Cortex of kidney (tissue), 1 donor: ENCODE measurements at places on chromosomes 4 and X.

DNA sequence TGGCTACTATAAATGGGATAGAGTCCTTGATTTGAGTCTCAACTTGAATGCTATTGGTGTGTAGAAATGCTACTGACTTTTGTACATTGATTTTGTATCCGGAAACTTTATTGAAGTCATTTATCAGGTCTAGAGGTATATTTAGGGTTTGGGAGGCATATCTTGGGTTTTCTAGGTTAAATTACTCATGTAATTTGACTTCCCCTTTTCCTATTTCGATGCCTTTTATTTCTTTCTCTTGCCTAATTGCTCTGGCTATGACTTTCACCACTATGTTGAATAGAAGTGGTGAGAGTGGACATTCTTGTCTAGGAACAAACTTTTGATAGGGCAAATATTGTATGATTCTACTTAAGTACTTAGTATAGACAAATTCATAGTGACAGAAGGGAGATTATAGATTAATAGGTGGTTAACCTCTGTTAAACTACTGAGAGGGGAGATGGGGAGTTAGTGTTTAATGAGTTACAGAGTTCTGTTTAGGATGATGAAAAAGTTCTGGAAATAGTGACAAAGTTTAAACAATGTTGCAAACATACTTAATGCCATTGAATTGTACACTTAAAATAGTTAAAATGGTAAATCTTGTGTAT, 22.8 kb upstream of the HSPA4L start:
- no peak for DNase-seq

DNA sequence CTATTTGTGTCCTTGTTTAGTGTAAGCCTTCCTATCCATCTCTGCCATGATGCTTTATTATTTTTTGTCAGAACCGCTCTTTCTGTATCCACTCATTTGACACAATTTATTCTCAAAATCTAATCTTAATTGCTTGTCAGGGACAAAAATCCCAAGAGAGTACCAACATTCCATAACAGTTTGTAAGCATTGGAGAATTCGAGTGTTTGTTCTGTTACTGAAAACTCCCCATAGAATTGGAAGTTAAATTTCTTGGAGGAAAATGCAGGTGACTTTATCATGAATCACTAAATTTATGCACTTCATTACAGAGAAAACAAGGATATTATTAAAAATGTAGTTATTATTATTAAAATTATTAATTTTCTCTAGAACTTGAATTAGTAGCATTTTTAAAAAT, 1986.1 kb downstream of the ARAP2 start:
- DNase-seq: no peak

GRCh38 chrX:69412661-69413060, 91.5 kb upstream of the NALF2 start:
- no peak for DNase-seq

DNA sequence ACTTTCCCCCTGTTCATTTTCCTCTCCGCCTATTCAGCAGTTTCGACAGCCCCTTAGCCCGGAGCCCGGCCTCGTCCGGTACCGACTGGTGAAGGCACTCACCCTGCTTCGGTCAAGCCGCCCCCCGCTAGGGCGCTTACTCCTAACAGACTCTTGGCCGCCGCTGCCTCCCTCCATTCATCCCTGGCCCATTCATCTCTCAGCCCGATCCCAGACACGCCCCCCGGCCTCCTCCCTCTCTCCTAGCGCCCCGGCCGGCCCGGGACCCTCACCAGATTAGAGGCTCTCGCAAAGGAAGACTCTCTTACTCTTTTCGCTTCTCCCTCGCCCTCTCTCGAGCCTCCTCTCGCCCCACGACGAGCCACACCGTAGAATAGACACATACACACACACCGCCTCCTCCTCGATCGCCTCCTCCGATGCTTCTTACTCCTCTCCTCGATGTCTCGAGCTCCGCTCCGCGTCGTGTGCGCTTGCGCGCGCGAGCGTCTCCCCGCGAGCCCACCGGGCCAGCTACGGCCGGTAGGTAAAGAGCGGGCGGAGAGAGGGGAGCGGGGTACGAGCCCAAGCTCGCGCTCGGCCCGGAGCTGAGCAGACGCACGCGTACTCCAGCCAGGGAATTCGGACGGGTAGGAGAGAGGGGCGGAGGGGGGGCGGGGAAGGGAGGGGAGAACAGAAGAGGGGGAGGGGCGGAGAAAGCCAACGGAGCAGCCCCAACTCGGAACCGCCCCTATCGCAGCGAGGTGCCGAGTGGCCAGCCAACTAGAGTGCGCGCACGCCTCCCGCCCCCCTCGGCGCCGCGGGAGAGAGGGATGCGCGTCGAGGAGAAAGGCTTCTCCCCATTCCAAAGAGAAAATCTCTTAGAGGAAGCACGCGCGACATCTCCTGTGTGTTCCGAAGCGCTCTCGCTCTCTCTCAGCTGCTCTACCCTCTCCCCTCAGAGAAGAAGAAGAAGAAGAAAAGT, at the start of gene WNK3:
TSS of gene WNK3 (minus strand) at position 633 of the 964 bp plus-strand sequence.
- no peak for DNase-seq

DNA sequence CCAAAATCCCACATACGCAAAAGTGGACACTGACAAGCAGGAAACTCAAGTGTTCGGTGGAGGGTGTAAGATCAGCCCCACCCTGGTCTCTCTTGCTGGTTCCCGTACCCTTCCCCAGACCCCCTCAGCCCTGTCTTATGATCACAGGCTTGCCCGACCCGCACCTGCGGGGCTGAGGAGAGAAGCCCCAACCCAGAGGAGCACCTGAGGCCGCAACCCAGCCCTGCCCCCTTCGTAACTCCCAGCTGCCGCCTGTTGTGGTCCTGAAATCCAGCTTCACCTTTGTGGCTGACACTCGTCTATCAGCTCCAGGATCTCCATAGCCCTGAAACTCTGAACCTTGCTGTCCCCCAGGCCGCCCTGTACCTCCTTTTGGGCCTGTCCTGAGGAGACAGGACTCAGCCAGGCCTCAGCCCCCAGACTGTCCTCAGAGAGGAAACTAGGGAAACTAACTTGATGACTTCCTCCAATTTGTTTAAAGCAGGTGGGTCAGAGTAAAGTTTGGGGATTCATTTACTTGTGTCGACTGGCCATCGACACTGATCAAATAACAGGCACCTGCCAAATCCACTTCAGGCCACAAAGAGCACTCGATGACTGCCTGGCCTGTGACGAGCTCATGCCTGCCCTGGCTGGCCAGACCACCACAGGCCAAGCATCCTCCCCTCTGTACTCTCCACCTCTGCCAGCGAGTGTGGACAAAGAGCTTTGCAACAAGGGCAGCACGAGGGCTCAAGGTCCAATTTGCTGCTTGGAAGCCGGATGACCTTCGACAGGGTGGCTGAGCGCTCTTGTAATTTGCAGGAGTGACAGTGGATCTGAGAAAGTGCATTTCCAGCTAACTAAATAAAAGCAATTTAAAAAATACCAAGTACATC, 19.3 kb downstream of the DCTD start:
- DNase-seq: no peak

GRCh38 chrX:138923805-138924204, 212.3 kb upstream of the FGF13 start:
- no peak for DNase-seq

- no peak for DNase-seq
Observed at GRCh38 chrX:114344756-114345349, 239.0 kb upstream of the HTR2C start.

DNA sequence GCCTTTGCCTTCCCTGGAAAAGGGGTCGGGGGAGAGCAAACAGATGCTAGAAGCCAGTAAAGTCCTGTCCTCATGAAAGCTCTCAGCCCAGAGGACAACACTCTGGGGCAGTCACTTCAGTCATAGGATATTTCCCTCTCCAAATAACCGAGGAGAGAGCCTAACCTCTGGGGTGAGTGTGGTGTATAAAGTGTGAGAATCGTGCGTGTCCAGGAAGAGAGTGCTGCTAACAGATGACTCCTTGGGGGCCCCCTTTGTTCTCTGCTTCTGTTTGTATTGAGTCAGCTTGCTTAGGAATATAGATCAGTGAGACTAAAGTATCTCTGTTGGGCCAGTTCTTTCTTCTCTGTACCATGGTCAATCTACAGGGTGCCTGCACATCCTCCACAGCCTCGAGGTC, 247.2 kb downstream of the PALLD start:
- DNase-seq: no peak

DNA sequence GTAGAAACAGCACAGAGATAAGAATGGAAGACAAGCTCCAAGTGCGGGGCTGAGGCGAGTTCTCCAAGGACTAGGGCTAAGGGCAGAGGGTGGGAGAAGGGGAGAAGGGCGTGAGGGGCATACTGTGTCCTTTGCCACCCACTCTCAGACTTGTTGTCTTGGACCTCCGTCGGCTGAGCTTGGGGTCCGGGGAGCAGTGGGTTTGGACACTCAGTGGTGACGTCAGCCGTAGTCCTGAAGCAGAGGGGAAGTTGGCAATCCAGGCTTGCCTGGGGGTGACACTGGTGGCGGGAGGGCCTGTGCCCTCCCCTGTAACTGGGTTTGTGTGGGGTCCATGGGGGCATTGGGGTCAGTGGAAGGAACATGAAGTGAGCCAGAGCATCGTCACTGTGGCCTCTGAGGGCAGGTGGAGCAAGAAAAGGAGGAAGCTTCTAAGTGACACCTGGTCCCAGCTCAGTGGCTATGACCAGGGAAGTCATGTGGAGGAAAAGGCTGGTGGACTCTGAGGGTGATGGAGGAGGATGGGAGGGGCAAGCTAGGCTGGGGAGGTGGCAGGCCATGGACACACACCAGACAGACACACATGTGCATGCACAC, 17.6 kb downstream of the CD99 start:
- DNase-seq: no peak

GRCh38 chrX:153706799-153707198, 17.4 kb downstream of the BCAP31 start:
- DNase-seq: no peak

DNA sequence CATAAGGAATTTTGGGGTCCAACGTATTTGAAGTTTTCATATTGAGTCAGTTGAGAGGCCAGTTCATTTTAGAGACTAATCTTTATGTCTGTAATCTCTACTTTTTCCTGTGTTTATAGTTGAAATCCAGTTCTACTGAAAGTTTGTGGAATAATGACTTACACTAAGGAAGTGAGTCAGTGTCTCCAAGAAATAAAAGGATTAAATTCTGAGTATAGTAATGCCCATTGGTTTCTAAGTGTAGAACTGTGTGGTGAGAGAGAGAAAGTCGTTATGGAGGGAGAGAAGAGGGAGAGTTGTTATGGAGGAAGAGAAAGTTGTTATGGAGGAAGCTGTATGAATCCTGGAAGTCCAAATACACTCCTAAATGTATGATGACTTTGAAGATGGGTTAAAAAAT, 264.6 kb upstream of the HAND2 start:
- no peak for DNase-seq

DNA sequence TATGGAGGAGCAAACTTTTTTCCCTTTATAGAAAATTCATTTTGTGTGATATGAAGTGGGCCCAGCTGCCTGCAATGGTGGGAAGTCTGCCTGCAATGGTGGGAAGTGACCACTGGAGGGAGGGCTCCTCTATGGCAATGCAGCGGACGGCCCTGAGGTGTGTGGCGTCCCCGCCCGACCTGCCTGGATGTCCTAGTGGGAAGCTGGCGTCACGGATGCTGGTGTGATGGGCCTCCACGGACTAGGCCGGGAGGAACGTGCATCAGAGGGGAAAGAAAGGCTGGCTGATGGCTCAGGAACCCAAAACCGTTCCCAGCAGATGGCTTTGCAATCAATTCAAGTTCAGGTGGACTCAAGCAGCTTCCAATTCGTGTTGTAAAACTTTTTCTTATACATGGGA, 177.9 kb downstream of the AFAP1 start:
- no peak for DNase-seq

- DNase-seq: no peak
Observed at GRCh38 chrX:154369449-154370299, 4.8 kb downstream of the FLNA start.

DNA sequence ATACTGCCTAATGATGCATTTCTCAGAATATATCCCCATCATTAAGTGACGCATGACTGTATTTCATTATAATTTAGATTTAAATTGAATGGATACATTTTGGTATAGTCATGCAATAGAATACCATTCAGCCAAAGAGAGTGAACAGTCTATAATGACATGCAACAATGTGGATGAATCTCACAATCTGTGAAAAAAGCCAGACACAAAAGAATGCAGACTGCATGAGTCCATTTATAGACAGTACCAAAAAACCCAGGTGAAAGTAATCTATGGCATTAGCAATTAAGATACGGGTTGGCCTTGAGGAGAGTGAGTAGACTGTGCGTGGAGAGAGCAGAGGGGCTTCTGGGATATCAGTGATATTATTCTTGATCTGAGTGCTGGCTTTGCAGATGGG, 239.7 kb upstream of the PGRMC2 start:
- no peak for DNase-seq

DNA sequence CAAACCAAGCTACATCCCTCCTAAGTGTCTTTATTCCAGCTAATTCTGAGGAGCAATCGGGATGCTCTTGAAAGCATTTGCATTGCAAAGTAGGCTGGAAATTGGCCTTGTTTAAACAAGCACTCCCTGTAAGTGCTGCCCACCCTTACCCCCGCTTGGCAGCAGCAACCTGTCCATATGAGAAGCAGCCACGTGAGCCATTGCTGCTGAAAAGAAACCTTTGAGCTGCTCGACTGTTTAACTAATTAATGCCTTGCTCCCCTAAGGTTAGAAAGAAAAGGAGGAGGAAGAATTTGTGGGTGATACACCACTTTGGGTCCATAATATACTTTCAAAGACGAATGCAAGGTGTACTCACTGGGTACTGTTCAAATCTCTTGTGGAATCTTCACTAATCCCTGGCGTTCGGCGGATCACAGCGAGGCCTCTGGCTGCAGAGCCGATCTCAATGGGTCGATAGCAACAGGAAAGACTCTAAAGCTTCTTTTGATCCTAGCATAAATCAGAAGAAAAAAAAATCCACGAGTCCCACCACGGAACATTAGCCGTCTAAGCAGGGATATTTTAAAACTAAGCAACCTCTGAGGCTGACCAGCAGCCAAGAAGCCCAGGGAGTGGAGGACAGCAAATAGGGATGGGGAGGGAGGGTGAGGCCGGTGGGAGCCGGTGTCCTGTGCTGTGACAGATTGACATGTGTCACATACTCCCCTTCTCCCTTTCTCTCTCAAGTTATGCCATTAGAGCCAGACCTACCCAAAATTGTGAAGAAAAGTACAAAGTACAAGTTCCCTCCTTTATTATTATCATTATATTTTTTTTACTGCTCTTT, 37.2 kb upstream of the MGST2 start:
- no peak for DNase-seq

- DNase-seq: no peak
Observed at GRCh38 chrX:150605603-150606002, 37.2 kb downstream of the MTM1 start.

GRCh38 chrX:123298026-123298425, 113.9 kb downstream of the GRIA3 start:
- no peak for DNase-seq

DNA sequence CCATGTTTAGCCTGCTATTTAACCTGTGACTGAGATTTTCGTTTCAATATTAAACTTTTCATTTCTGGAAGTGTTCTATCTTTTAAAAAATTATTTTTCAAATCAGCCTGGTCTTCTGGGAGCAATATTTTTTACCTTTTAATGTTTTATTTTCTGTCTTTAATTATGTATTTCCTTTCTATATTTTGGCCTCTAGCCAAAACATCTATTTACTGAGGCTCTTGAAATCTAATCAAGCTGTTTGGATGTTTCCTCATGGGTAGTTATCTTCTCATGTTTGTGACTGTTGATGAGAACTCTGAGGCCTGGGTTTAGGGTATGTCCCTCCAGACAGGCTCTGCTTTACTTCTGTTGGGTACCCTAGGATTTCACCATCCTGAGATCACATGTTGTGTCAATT, 10.3 kb upstream of the SLC10A4 start:
- no peak for DNase-seq

- DNase-seq: no peak
Observed at GRCh38 chr4:55609393-55609866, 17.4 kb upstream of the PDCL2 start.
